Hair follicle dermal papilla cell (primary cell): ENCODE measurements at places on chromosomes 16 and 17. TPM values are rescaled to one million over a fixed set of nuclear protein-coding genes. Genes with fewer than 3 reads are reported as not detected.

TBC1D3E gene
- total RNA-seq, result not detected in 2 replicates

KRT28 gene
- total RNA-seq, result not detected in 2 replicates

EPN3 gene
- total RNA-seq, result not detected in 2 replicates

DRC7 gene
- total RNA-seq, result under 0.01 TPM in 1 of 2 replicates, not detected in the other

ASIC2 gene
- not detected in 2 replicates for total RNA-seq

MRPL12 gene
- total RNA-seq, result 10.1 and 12.3 TPM in 2 replicates

PPL gene
- 40.3 and 41.9 TPM in 2 replicates for total RNA-seq

TMIGD1 gene
- total RNA-seq, result not detected in 2 replicates

WFIKKN1 gene
- 0.12 and 0.16 TPM in 2 replicates for total RNA-seq

OR4D1 gene
- total RNA-seq, result not detected in 2 replicates

KRTAP2-3 gene
- total RNA-seq, result not detected in 2 replicates

TPSG1 gene
- total RNA-seq, result not detected in 2 replicates
